Osteoblast (primary cell): ENCODE measurements at places on chromosomes 3 and 15. TPM values are rescaled to one million over a fixed set of nuclear protein-coding genes. Genes with fewer than 3 reads are reported as not detected.
A peak's percentile ranks its signal among the peaks of the same experiment; 100 is the strongest.

DNA sequence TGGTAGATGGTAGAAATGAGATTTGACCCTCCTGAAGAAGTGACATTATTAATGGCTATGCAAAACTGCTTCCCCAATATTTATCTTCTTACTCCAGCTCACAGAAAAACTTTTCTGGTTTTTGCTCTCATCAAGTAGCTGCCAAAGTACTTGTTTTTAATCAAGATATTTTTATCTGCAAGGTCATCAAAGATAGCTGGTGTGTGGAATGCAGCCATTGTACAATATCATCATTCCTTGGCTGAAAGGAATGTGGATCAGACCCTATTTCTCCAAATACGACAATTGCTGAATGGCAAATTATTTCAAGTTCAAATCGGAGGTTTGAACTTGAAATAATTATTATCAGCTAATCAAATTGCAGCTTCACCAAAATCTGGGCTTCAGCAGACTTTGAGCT, 126.9 kb upstream of the SLC7A14 start:
- no peak for DNase-seq

The CADPS gene
- 3.2 TPM in 1 of 2 replicates, not detected in the other for total RNA-seq

The P2RY12 gene
- not detected in 2 replicates for total RNA-seq

- DNase-seq, result no peak
Observed at GRCh38 chr3:162166543-162166942, 669.9 kb downstream of the OTOL1 start.

The TGM4 gene
- total RNA-seq, result not detected in 2 replicates

DNA sequence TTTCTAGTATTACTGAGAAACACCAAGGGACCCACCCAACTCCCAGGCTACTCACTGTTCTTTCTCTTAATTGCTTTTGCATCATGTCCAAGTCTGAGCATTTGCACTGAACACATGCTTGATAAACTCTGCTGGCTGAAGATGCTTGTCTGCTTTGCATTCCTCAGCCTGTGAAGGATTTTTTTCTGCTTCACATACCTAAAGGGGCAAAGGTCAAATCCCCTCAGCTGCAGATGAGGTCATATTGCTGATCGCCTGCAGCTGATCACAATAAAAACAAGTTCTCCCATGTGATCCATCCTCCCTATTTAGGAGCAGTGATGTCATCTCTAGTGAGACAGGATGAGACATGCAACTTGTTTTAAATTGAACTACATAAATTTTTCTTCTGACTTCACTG, 84.6 kb upstream of the DCBLD2 start:
- peak; percentile 77 for DNase-seq

GRCh38 chr15:38611228-38611627, 46.6 kb upstream of the RASGRP1 start:
- no peak for DNase-seq

GRCh38 chr3:133377396-133377795, 22.5 kb upstream of the BFSP2 start:
- peak; percentile 94 for DNase-seq

- no peak for DNase-seq
Observed at GRCh38 chr15:42800731-42801474, 64.0 kb upstream of the CDAN1 start.

DNA sequence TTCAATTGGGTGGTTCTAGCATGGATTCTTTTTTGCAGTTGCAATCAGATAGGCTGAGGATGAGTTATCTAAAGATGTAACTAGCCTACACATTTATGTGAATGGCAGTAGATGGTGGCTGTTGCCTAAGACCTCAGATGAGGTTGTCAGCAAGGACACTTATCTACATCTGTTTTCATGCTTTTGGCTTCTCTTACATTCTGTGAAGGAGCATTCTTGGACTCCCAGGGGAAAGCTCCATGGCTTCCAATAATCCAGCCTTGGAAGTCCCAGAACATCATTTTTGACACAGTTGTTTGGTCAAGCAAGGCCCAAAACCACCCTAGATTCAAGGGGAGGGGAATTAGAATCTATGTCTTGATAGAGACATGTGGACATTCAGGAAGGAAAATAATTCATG, 332.2 kb upstream of the RBMS3 start:
- DNase-seq, result no peak

GRCh38 chr15:69880571-69881301, 217.0 kb downstream of the TLE3 start:
- no peak for DNase-seq

The TMEM40 gene
- not detected in 2 replicates for total RNA-seq

DNA sequence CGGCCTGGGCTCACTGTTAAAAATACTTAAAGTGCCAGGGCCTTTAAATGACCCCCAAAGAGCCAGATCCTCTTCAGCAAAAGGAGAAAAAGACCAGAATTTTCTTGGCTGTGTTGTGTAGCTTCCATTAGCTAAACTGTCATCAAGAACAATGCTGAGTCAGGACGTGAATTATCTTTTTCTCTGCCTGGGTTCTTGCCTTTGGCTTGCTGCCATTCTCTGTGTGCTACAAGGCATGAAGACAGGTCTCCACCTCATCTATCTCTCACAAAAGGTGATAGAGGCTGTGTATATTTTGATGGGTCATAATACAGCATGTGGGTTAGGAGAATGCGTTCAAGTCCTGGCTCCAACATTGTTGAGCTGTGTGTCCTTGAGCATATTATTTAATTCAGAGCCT, 52.4 kb upstream of the SELENOK start:
- no peak for DNase-seq

The GADL1 gene
- not detected in 2 replicates for total RNA-seq

The PSTPIP1 gene
- not detected in 2 replicates for total RNA-seq

DNA sequence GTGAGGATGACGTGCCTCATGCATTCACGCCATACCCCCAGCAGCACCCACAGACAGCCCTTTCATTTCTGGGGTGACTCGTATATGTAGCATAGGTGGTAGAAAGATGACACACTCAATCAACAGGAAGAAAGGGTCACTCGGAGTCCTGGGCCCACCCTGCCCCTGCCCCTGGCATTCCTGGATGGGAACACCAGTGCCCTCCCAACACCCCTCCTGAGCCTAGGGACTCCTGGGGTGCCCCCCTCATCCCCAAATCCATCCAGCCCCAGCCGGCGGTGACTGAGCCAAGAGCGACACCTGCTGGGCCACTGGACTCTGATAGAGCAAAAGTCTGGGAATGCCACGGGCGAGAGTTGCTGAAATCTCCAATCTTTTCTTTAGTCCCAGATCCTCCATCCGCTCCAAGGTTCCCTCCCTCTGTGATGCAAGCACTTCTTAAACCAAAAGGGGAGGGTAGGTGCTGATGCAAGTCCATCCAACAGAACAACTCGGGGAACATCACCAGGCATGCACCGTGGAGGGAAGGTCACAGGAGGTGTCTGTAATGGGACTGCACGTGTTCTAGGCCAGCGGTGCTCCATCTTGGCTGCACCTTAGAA, 31.1 kb downstream of the ACAN start:
- DNase-seq, result peak; percentile 91
